ENCODE measurements at places on chromosomes 16 and 17.
A peak's percentile ranks its signal among the peaks of the same experiment; 100 is the strongest.

DNA sequence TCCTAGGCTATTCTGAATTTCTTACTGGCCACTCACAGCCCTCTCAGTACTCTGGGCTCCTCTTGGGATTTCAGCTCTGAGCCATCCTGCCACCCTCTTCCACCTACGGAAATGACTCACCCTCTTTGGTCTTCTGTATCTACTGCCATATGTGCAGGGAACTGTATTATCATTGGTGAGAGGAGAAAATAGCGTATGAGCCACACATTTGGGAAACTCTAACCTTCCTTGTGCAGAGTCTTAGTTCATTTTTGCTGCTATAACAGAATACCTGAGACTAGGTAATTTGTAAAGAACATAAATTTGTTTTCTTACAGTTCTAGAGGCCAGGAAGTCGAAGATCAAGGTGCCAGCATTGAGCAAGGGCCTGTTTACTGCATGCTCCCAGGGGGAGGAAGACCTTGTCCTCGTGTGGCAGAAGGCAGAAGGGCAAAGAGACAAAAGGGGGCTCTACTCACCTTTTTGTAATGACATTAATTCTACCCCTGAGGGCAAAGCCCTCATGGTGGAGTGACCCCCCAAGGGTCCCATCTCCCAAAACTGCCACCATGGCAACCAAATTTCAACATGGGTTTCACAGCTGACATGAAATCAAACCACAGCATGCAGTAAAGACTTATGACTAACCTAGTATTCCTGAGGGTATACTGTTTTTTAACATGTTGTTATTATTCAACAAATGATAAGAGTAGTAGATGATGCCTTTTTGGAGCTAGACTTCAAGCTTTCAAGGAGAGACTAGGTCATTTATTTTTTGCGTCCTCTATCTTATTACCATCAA, 191.8 kb downstream of the PRKCA start:
- H3K27ac ChIP-seq = no peak overlapping the region
- no peak for DNase-seq
- H3K4me3 ChIP-seq = no peak overlapping the region
- no peaks in the 10 kb centered on the region for H3K27me3 ChIP-seq

DNA sequence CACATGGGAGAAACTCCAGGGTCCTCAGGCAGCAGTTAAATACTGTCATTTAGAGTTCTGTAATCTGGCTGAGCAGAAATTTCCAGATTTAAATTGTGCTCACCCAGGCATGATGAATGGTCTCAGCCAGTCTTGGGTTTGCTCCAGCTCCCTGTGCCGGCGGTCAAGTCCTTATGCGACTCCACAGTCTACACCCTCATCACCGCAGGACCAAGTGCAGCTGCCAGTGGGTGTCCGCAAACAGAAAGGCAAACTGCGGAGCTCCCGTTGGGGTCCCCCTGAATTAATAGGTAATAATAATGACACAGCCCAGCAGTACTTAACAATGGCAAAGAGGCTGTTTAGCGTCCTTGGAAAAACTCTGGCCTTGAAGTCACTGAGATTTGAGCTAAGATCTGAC, 3.9 kb upstream of the CACNG4 start:
- H3K27me3 ChIP-seq = peaks cover 14% of the 10 kb centered on the region
- no peaks in the 10 kb centered on the region for H3K36me3 ChIP-seq
- peaks cover 24% of the 10 kb centered on the region for H3K4me1 ChIP-seq
- H3K27ac ChIP-seq = no peak overlapping the region
- no peak for DNase-seq

DNA sequence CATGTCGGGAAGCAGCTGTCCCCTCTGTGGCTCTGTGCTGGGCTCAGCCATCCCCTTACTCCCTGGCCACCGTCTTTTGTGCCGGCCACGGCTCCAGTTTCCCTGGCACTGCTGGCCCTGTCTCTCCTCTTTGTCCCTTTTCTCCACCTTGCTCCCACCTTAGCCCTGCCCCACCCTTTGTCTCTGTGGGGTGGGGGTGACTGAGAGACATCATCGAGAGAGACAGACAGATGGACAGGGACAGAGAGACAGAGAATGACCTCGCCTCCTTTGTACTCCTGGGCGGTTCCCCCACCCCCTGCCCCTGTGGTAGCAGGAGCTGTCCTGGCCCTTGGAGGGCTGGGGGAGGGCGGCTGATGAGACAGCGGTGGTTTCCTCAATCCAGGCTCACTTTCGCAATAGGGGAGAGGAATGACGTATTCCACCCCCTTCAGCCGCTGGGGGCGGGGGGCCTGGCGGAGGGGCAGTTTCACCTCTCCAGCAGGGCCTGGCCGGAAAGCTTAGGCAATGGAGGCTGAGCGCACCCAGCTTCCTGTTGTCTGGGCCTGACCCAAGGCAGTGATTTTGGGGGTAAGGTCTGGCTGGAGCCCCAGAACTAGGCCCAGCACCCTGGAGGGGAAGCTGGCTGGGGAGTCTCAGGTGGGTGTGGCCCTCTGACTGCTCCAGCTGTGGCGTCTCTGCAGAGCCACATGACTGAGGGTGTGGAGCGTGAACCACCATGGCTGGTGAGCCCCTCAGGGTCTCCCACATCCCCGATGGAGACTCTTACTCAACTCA, 7.3 kb downstream of the FMNL1 start:
- H3K4me1 ChIP-seq = peaks cover 21% of the 10 kb centered on the region
- H3K27ac ChIP-seq = peak overlapping the region; percentile 72
- H3K36me3 ChIP-seq = no peaks in the 10 kb centered on the region
- no peak overlapping the region for H3K4me3 ChIP-seq
- DNase-seq = peak; percentile 96
- no peaks in the 10 kb centered on the region for H3K27me3 ChIP-seq

GRCh38 chr16:74035816-74036215, 260.8 kb upstream of the PSMD7 start:
- no peak overlapping the region for H3K27ac ChIP-seq
- H3K27me3 ChIP-seq = no peaks in the 10 kb centered on the region
- no peak overlapping the region for H3K4me3 ChIP-seq
- DNase-seq = no peak
- no peaks in the 10 kb centered on the region for H3K36me3 ChIP-seq

DNA sequence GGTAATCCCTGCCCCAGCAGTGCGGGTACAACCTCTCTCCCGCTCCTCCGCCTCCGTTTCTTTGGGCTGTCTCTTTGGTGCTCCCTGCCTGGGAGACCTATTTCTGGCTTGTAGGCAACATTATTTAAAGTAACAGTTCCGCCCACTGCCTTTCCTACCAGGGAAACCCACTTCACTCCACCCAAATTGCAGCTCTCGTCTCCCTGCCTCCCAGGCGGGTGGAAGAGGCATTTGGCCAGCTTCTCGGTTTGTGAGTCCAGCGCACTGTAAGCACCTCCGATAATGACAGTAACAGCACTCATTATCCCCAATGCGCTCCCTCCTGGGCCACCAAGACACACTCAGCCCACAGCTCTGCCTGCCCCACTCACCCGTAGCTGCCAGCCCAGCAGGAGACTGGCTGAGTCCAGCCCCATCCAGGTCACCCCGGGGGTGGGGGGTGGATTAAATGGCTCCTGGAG, 165.1 kb upstream of the CDC42EP4 start:
- H3K27me3 ChIP-seq = no peaks in the 10 kb centered on the region
- no peak for DNase-seq
- H3K36me3 ChIP-seq = no peaks in the 10 kb centered on the region
- no peak overlapping the region for H3K4me3 ChIP-seq
- H3K27ac ChIP-seq = no peak overlapping the region
- H3K4me1 ChIP-seq = peaks cover 6% of the 10 kb centered on the region

DNA sequence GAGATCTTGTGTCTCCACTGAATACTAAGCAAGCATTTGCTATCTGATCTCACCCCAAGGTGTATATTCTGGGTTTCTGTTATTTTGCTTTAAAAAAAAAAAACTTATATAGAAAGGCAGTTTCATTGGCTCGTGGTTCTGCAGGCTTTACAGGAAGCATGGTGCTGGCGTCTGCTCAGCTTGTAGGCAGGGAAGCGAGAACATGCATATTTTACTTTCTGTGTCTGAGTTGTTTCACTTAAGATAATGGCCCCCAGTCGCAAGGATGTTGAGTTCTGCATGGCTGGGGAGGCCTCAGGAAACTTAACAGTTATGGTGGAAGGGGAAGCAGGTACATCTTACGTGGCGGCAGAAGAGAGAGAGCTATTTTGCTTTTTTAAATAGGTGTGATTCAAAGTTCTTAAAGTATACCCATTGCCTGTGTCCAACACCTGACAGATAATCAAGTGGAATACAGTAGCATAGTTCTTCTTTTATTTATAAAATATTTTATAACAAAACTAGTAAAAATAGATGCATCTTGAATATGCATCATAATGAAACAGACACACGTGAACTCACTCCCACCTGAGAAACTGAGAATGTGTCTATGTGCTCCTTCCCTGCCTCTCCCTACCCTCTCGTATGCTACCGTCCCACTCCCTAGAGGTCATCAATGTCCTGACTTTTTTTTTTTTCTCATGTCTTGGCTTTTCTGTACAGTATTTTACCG, 15.4 kb upstream of the ARHGAP17 start:
- H3K27ac ChIP-seq = no peak overlapping the region
- H3K36me3 ChIP-seq = no peaks in the 10 kb centered on the region
- H3K27me3 ChIP-seq = no peaks in the 10 kb centered on the region
- H3K4me1 ChIP-seq = no peaks in the 10 kb centered on the region
- peak overlapping the region; percentile 82 for H3K4me3 ChIP-seq
- no peak for DNase-seq

GRCh38 chr16:1929105-1929504, 10.9 kb upstream of the HS3ST6 start:
- peak overlapping the region; percentile 82 for H3K4me3 ChIP-seq
- no peaks in the 10 kb centered on the region for H3K36me3 ChIP-seq
- DNase-seq = no peak
